Neural cell (in vitro differentiated cells): ENCODE measurements at places on chromosomes 5 and 9. TPM values are rescaled to one million over a fixed set of nuclear protein-coding genes. Genes with fewer than 3 reads are reported as not detected.

Gene PKD2L2
- polyA plus RNA-seq = not detected in 2 replicates

Gene F2RL2
- polyA plus RNA-seq = not detected in 2 replicates

Gene GOLGA1
- 15.3 and 23.1 TPM in 2 replicates for polyA plus RNA-seq

Gene THBS4
- 6.3 TPM in 2 replicates for polyA plus RNA-seq

Gene MLANA
- not detected in 2 replicates for polyA plus RNA-seq

Gene SLC44A1
- polyA plus RNA-seq = 3.9 TPM in 2 replicates

Gene PDE8B
- polyA plus RNA-seq = 0.10 and 0.22 TPM in 2 replicates

Gene ITGA1
- 0.10 and 0.15 TPM in 2 replicates for polyA plus RNA-seq

Gene DAB2IP
- polyA plus RNA-seq = 17.3 and 24.8 TPM in 2 replicates

Gene ADAMTS6
- polyA plus RNA-seq = 0.46 and 0.58 TPM in 2 replicates

Gene CD72
- not detected in 2 replicates for polyA plus RNA-seq

Gene TPRN
- polyA plus RNA-seq = 8.1 TPM in 2 replicates
